ENCODE measurements at places on chromosomes 5 and 9. TPM values are rescaled to one million over a fixed set of nuclear protein-coding genes. Genes with fewer than 3 reads are reported as not detected.
A peak's percentile ranks its signal among the peaks of the same experiment; 100 is the strongest.

DNA sequence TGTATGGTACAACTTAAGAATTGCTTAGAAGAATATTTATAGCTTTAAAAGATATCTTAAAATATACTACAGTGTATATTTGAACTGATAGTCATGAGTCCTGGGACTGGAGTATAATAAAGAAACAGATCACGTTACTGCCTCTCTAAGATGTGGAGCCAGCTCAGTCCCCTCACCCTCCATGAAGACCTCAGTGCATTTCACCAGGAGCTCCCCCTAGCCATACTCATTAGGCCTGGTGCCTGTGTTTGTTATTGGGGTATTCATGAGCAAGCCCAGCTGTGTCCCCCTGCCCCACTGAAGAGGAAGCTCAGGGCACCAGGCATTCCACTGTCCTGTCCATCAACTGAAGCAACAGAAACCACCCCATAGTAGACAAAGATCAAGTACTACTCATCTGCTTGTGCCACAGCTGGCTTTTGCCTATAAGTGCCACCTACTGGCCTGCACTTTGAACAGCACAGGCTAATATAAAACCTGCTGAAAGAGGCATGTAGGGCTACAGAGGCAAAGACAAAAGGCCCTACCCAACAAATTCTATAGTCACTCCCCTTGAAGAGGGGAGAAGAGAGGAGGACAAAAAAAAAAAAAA, 850.2 kb upstream of the NUDT12 start:
- no peak for DNase-seq

KCTD16 gene
- polyA plus RNA-seq: not detected

CKS2 gene
- 8.0 TPM for polyA plus RNA-seq

MSX2 gene
- not detected for polyA plus RNA-seq

GRCh38 chr5:91378752-91379211, 4.3 kb downstream of the ARRDC3 start:
- no peak for DNase-seq

- no peak for DNase-seq
Measured at GRCh38 chr9:35484406-35484805, 5.5 kb upstream of the RUSC2 start.

DNA sequence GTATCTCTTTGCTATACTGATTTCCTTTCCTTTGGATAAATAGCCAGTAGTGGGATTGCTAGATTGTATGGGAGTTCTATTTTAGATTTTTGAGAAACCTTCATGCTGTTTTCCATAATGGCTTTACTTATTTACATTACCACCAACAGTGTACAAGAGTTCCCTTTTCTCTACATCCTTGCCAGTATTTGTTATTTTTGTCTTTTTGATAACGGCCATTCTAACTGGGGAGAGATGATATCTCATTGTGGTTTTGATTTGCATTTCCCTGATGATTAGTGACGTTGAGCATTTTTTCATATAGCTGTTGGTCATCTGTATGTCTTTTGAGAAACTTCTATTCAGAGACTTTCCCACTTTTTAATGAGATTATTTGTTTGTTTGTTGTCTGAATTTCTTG, 25.8 kb downstream of the NADK2 start:
- DNase-seq: no peak

GRCh38 chr9:94600258-94600657, 6.6 kb upstream of the FBP2 start:
- DNase-seq: no peak

GPRIN1 gene
- polyA plus RNA-seq: not detected

GRCh38 chr9:129713402-129713679, 39.5 kb downstream of the PTGES start:
- DNase-seq: no peak

CCDC192 gene
- not detected for polyA plus RNA-seq

- no peak for DNase-seq
Measured at GRCh38 chr9:16543686-16544085, 326.8 kb downstream of the BNC2 start.

DNAJC25 gene
- 1.7 TPM for polyA plus RNA-seq

GRCh38 chr9:120936011-120936763, 9.6 kb upstream of the TRAF1 start:
- DNase-seq: peak; percentile 85

- peak; percentile 71 for DNase-seq
Measured at GRCh38 chr9:135990468-135991429, 29.6 kb upstream of the UBAC1 start.

GRCh38 chr5:15680455-15680854, 180.5 kb downstream of the FBXL7 start:
- no peak for DNase-seq

DNA sequence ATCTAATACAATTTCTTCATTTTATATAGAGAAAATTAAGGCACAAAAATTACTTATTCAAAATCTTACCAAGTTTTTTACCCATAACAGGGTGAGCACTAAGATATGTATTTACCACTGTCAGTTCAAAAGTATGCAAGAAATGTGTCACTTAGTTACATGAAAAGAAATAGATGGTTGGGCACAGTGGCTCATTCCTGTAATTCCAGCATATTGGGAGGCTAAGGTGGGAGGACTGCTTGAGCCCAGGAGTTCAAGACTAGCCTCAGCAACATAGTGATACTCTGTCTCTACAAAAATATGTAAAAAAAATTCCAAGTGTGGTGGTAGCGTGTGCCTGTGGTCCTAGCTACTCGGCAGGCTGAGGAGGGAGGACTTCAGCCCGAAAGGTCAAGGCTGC, 19.4 kb downstream of the YIPF5 start:
- no peak for DNase-seq

GRCh38 chr5:141742866-141743851, 61.1 kb upstream of the ARAP3 start:
- DNase-seq: no peak

DNA sequence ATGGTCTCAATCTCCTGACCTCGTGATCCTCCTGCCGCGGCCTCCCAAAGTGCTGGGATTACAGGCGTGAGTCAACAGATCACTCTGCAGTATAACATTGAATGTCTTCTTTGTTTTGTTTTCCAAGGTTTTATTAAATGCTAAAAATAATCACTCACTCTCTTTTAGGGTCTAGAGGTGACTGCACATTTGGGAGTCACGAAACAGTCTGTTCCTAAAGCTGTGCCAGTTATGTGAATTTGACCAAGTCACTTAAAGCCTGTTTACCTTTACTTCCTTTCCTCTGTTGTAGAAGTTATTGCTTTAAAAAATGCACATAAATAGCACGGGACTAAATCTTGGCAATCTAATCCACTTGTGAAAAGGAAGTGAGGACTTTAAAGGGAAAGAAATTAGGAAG, 304.9 kb upstream of the PTGER4 start:
- DNase-seq: no peak

GRCh38 chr9:122261469-122261881, 3.2 kb downstream of the RBM18 start:
- DNase-seq: no peak

GRCh38 chr5:133140311-133140710, 88.5 kb downstream of the HSPA4 start:
- DNase-seq: no peak

DNA sequence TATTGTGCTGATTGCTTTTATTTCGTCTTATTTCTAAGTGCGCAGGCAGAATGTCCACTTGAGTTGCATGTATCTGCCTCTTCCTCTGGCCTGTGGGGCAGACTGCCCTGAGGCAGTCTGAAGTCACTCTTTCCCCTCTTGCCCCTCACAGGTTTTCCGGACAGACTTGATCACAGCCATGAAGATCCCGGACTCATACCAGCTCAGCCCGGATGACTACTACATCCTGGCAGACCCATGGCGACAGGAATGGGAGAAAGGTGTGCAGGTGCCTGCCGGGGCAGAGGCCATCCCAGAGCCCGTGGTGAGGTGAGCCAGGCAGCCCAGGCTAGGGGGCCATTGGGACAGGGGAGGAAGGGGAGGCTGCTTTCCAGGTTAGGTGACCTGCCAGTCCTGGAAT, 26.4 kb downstream of the JADE2 start:
- no peak for DNase-seq

GRCh38 chr9:93038918-93039317, 19.6 kb upstream of the SUSD3 start:
- no peak for DNase-seq

GRCh38 chr9:36006549-36007315, 30.0 kb upstream of the RECK start:
- no peak for DNase-seq

GRCh38 chr5:74382987-74383593, 257.4 kb downstream of the ENC1 start:
- no peak for DNase-seq

- no peak for DNase-seq
Measured at GRCh38 chr9:37034305-37034937, 353 bp upstream of the PAX5 start.

Measured in naive thymus-derived CD4-positive, alpha-beta T cell (primary cell).